ENCODE measurements at places on chromosomes 11 and 22. TPM values are rescaled to one million over a fixed set of nuclear protein-coding genes. Genes with fewer than 3 reads are reported as not detected.

- DNase-seq = peak; percentile 50
Observed at GRCh38 chr22:32354360-32355351, 3.0 kb upstream of the RFPL3 start.

DNA sequence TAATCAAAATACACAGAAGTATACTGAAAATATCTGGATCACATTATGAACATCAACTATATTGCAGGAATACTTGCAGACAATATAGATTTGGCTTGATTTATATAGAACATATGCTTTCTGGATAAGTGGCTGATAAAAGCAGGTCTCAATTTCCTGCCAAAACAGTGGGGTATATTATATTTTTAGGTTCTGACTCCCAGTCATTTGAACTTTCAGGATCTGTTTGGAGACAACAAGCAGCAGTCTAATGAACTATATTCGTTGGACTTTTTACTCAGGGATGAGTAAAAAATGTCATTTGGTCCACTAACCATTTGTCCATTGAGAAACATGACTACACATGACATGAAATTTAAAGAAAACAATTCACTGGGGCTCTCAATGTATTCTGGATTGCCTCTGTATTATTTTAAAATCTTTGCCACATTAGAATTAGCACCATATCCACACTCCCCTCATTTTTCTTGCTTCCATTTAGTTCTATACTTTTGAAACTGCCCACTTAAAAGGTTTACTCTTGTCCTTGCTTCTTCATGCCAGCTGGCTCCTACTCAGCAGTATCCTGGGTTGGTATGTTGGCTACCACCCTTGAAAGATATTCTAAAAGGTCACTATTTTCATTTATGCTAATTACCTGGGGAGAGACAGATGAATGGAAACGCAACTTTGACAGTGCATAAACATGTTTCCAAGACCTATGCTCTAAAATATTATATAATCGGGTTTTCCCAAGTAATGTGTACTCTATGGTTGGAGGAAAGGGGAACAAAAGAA lies 153.0 kb downstream of the APOL5 start:
- no peak for DNase-seq

GRCh38 chr11:44753961-44754645 lies 27.3 kb downstream of the TSPAN18 start:
- no peak for DNase-seq

DNA sequence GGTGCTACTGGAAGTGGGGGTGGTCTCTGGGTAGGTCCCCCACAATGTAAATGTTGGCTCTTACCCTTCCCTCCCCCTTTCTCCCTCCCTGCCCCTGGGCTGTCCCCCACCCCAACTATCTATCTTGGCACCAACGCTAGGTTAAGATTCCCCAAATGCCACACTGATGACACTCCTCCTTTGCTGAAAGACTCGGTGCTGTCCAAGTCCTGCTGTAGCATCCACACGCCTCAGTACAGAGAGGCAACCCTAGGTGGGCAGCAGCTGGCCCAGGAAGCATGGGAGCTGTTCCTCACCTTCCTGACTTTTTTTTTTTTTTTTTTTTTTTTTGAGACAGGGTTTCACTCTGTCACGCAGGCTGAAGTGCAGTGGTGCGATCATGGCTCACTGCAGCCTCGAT lies 3.4 kb upstream of the KCTD17 start:
- DNase-seq = no peak

The TYR gene
- total RNA-seq = not detected

Measured in Karpas-422 (cell line).